ENCODE measurements at places on chromosomes 11 and 22.

DNA sequence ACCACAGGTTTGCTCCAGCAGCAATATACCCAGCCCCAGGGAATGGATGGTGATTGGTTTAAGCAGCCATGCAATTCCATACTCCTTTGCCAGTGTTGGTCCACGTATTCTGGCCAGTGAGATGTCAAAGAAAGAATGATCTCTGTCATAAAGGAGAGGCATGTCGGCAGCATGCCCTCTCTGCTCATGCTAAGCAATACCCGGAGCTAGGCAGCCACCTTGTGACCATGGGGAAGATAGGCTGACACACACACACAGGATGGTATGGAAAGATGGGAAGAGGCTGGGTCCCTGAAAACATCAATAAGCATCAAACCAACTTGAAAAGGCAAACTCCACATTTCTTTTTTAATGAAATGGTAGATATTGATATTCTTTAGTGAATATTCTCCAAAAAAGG, 5.1 kb downstream of the ABCC8 start:
- DNase-seq: no peak

DNA sequence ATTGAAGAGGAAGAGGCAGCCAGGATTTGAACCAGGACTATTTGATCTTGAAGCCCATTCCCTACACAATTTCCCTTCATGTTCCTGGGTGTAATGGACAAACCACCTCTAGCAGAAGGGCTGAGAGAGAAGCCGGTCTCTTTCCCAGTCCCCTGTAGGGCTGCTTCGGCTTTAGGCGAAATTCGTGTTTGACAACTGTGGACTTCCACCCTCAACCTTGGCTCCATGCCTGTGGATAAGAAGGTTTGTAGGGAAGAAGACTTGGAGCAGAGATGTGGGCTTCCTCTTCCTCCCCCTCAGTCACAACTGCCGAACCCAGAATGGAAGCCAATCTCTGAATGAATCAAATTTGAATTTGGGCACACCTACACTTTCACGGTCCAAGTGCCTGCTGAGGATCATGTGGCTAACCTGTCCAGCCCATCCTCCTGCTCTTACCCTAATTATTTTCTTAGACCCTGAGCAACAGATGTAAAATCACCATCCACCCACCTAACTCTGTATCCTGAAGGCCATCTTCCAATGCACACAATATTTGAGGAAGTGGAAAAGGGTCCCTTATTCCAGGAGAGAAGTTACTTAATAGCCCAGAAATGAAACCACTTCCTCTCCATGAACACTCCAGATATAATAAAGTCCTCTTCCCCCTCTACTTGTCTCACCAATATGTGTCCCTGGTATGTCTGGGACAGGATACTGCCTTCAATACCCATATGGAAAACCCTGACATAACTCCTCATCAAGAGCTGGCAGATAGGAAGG, 10.1 kb upstream of the SCN2B start:
- DNase-seq: no peak

GRCh38 chr11:95661162-95661561, 128.4 kb downstream of the FAM76B start:
- no peak for DNase-seq

GRCh38 chr11:128660947-128661346, 32.9 kb upstream of the FLI1 start:
- no peak for DNase-seq

GRCh38 chr22:27088026-27088425, 430.6 kb downstream of the MIAT start:
- DNase-seq: no peak

DNA sequence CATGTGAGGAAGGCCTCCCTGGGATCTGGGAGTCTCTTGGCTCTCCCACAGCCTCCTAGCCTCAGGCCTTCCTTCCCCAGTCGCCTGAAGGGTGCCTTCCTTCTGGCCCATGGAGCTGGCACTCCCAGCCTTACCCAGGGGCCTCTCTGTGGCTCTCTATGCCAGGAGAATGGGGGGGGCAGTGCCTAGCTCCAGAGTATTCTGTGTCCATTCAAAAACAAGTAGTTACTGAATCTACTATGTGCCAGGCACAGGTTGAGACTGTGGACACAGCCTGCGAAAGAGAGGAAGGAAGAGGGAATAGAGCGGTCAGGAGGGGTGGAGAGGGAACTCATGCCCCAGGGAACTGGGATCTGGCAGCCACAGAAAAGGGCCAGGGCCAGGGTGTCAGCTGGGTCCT, 2.7 kb upstream of the PLA2G3 start:
- no peak for DNase-seq

GRCh38 chr11:69867076-69868005, 48.1 kb upstream of the FGF3 start:
- DNase-seq: no peak

GRCh38 chr11:64539711-64540427, 51.2 kb upstream of the SLC22A12 start:
- DNase-seq: no peak

DNA sequence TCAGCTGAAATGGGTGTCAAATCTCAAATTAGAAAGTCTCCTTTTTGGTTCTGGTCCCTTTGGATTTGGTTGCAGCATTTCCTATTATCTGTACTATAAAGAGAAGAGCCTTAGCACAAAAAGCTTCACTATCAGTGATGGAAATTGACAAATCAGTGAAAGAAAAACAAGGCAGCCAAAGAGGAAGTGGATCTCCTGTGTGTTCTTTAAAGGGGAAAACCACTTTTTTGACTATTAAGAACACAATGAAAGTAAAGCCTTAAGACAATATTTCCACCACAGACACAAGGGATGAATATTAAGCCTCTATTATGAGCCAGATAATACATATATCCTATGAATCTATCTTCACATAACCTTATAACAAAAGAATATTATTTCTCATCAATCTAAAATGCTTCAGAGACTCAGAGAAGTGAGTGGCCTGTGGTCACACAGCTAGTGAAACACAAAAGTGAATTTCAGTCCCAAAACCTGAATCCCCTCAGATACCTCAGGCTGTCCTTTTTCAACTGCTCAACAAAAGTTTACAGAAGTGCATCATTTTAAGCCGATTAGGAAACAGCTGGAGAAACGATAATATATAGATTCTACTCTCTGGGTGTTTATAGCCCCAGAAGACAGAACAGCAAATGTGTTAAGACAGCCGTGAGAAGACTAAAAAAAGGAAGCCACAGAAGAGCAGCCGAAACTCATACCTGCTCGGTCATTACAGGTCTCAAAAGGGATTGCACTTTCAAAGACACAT, 24.4 kb upstream of the FSHB start:
- no peak for DNase-seq

DNA sequence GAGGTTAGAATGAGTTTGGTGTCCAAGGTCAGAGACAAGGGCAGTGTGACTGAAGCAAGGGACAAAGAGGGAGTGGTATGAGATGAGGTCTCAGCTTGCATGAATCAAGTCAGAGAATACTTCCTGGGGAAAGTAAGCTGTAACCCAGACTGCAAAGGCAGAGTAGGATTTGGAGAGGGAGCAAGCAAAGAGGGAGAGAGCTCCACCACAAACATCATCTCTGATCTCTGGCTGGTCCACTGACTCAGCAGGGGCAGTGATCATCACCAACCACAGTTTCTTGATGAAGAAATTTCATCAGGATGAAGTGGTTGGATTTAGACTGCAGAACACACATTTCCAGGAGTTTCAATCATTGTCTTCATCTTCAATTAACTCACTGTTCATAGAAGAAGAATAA, 54.9 kb upstream of the HMGXB4 start:
- no peak for DNase-seq

- DNase-seq: no peak
Observed at GRCh38 chr11:9990221-9990973, 303.6 kb downstream of the SBF2 start.
